ENCODE measurements at places on chromosomes 4 and X. TPM values are rescaled to one million over a fixed set of nuclear protein-coding genes. Genes with fewer than 3 reads are reported as not detected.

Gene ZFYVE28
- total RNA-seq: 8.7 TPM

Gene L1CAM
- total RNA-seq: 0.16 TPM

Gene NUP54
- 50.3 TPM for total RNA-seq

Gene ERVMER34-1
- total RNA-seq: 0.13 TPM

Gene PLAC1
- under 0.01 TPM for total RNA-seq

Gene DGKQ
- total RNA-seq: 19.4 TPM

Gene CPZ
- under 0.01 TPM for total RNA-seq

Gene CXorf65
- not detected for total RNA-seq

Gene TMEM154
- 2.9 TPM for total RNA-seq

Gene UCP1
- total RNA-seq: not detected
